RCC 7860 (cell line): ENCODE measurements at places on chromosomes 11 and 22.
A peak's percentile ranks its signal among the peaks of the same experiment; 100 is the strongest.

GRCh38 chr11:707817-708420 lies 1.9 kb downstream of the EPS8L2 start:
- peak; percentile 85 for DNase-seq

DNA sequence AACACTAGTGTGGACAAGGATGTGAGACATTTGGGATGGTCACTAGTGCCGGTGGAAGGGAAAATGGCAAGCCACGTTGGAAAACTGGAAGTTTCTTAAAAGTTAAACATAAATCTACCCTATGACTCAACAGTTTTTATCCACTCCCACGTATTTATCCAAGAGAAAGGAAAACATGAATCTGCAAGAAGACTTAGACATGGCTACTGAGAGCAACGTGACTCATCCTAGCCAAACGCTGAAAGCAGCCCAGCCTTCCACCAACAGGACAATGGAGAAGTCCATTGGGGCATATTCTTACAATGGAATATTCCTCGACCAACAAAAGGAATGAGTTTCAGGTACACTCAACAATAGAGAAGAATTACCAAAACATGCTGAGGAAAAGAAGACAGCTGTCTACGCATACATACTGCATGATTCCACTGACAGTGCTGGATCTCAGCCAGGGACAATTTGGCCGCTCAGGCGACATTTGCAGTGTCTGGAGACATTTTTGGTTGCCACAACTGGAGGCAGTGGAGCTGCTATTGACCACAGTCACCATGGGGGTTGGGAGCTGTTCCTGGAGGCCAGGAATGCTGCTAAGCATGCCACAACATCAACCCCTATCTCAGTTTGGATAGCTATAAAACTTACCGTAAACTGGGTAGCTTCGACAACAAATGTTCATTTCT lies 21.2 kb downstream of the SYT13 start:
- DNase-seq, result peak; percentile 95

DNA sequence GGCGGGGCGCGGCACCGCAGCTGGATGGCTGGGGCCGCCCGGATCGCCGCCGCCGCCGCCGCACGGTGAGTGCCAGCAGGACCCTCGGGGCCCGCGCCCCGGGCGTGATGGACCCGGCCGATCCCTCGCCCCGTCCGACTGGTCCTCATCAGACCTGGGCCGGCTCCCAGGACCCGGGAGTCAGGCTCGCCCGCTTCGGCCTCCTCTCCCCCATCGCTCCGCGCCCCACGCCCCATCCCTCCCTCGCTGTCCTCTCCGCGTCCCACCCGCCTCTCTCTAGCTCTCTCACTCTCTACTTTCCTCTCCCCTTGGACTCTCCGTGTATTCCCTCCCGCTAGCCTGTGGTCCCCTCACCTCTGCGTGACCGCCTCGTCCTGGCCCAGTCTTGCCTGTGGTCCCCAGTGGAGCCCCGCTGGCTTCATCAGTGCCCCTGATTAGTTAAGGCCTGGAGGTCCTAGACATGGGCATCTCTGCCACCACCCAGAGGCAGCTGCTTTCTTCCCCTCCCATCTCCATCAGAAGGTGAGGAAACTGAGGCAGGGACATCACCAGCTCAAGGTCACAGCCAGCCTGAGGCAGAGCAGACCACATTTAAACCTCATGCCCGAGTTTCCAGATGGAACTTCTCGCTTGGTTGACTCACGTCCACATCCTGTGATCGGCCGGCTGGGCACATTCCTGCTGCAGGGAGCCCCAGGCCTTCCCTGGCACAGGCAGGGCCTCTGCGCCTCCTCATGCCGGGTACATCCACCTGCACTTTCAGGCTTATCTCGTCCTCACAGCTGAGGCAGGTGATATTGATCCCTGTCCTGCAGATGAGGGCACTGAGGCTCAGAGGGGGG lies 429 bp downstream of the SLC39A13 start:
- peak; percentile 71 for DNase-seq

- no peak for DNase-seq
Measured at GRCh38 chr11:80240245-80240644, 799.4 kb upstream of the TENM4 start.

- no peak for DNase-seq
Measured at GRCh38 chr22:49362211-49362839, 465.3 kb downstream of the BRD1 start.

- DNase-seq, result no peak
Measured at GRCh38 chr11:81986556-81987161, 747.0 kb downstream of the FAM181B start.

DNA sequence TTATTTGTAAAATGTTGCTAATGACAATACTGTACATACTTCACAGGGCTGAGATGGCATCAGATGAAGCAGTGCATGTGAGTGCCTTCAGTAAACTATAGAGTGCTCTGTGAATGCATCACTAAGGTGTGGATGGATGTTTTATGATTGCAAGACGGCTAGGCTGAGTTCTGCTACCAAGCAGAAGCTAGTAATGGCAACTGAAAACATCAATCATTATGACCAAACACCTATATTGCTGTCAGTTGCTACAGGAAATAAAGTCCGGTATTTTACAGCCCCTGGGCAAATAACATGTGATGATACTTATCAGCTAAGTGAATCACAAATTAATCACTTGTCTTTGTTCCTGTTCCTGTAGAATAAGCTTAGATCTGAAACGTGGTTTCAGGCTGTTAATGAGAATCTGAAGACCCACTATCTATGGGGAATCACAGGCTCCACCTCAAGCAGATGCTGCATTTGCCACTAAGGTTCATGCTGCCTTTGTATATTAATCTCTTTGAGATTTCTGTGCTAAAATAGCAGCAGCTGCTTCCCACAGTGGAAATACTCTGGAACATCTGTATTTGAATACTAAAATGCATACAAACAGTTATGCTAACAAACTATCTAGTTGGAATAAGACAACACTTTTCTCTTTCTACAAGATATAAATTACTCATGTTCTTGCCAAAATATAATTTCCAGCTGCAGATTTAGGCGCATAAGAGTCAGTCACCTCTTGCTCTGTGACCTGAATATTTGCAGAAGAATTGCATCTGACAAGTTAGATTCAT lies 254.0 kb upstream of the PITPNB start:
- DNase-seq, result no peak

- DNase-seq, result peak; percentile 71
Measured at GRCh38 chr11:61297746-61298145, 2.6 kb upstream of the VWCE start.

GRCh38 chr11:93969925-93970922 lies 50.9 kb upstream of the HEPHL1 start:
- no peak for DNase-seq

DNA sequence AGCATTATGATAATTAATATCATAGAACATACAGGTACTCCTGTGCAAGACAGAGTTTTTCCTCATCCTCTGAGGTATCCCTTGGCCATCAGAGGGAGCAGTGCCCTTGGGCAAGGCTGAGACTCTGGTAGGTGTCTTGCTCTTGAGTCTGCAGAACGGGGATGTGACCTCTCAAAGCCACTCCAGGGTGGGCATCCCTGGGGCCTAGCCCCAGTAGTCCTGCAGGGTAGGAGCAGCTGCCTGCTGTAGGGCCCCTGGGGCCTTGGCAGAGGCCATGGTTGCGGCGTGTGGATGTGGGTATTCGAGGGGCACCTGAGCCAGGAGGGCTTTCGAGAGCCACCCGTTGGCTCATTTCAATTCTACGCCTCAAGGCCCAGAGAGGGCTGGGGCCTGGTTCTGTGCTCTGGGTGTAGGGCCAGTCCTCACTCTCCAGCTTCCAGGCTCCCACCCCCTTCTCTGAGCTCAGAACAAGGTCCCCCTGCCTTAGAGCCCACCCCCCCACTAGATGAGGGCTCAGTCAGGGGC lies 7.7 kb upstream of the OMP start:
- no peak for DNase-seq

GRCh38 chr11:60994541-60995080 lies 23.1 kb downstream of the CD6 start:
- DNase-seq, result no peak

DNA sequence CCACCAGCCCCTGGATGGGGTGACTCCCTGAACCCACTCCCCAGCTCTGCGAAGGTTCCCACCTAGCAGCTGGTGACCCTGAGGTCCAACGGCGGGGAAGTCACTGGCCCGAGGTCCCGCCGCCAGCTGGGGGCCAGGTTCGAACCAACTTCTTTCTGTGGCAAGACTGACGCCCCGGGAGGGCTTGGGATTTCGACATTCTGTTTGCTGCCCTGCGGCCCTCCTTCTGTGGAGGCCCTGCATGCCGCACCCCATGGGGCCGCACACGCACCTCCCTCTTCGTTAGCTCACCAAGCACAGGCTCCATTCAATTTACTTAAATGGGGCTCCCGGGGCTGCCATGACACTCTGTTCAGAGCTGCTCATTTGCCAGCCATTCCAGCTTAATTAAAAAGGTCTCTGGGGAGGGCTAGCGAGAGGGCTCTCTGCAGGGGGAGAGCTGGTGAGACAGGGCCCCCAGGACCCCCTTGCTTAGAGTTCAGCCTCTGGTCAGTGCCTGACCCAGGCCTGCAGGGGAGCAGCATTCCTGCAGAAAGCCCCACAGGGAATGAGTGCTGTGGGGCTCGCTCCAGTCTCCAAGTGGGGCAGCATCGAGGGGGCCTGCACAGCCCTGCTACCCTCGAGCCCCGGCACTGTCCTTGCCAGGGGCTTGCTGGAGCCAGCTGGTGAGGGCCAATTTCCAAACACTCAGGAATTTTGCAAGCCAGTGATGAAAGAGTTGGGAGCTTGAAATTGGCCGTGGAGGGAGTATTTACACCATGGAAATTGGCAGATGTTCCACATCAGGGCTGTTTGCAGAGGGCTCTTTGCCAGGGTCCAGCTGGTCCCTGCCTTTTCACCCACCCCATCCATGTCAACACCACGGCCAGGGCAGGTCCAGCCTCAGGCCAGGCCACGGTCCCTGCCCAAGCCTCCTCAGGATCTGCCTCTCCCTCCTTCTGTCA lies 80.8 kb downstream of the CACNA1I start:
- no peak for DNase-seq

DNA sequence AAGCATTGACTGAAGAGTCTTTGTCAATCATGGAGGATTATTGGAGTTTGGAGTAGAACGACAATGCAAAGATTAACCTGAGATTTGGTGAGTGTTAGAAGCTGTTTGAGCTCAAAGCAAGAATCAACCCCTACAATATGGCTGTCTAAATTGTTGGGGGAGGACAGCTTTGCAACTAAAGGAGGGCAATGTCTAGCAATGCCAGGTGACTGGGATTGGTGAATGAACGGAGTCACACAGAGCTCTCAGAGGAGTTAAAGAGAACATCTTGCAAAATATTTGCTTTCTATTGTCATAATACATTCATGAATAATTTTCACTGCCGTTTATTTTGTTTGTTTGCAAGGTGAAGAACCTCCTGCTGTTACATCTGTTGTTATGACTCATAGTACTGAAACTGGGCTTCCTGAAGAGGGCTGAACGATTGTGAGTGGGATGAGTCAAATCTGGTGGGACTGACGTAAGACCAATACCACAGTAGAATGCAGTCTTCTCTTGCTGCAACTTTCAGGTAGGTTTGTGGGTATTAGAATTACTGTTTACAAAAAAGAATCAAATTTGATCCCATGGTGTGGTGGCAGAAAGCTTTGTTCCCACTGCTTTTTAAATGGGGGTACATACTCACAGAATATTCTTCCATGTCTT lies 281.9 kb downstream of the CADM1 start:
- peak; percentile 74 for DNase-seq

DNA sequence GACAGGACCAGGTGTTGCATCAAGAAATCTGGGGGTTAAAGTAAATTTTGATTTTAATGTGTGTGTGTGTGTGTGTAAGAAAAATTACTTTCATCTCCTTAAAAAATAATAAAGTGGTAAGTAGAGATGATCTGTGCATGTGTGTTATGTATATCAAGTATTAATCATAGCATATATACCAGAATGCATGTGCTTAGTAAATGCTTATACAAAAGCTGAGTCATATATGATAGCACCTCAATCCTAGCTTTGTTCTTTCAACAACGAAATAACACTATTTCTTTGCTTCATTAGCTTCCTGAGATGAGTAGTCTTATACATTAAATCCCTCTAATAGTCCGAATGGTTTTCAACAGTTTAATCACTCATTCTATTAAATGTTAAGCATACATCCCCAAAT lies 899.6 kb upstream of the ANO3 start:
- DNase-seq, result no peak

GRCh38 chr11:36195496-36196354 lies 93.5 kb downstream of the COMMD9 start:
- no peak for DNase-seq

GRCh38 chr22:19713650-19714311 lies 522 bp upstream of the SEPTIN5 start:
- DNase-seq, result no peak

DNA sequence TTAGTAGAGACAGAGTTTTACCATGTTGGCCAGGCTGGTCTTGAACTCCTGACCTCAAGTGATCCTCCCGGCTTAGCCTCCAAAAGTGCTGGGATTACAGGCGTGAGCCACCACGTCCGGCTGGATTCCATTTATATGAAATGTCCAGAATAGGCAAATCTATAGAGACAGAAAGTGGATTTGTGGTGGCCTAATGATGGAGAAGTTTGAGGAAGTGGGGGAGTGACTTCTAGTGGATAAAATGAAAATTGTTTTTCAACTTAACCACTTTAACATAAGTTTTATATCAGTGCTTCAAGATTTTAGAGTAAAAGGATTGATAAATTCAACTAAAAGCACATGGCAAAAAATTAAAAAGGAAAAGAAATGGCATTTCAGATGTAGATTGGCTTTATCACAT lies 66.2 kb downstream of the HIPK3 start:
- no peak for DNase-seq

DNA sequence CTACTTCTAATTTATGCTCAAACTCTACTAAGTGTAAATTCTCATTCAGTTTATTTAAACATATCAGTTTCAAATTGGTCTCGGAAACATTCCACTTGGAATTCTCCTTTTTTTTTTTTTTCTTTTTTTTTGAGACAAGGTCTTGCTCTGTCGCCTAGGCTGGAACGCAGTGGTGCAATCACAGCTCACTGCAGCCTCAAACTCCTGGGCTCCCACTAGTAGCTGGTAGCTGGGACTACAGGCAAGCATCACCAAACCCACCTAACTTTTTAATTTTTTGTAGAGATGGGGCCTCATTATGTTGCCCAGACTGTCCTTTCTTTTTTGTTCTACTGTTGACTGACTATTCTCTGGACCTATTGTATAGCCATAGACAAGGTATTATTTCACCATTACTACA lies 33.3 kb upstream of the CCDC81 start:
- no peak for DNase-seq

DNA sequence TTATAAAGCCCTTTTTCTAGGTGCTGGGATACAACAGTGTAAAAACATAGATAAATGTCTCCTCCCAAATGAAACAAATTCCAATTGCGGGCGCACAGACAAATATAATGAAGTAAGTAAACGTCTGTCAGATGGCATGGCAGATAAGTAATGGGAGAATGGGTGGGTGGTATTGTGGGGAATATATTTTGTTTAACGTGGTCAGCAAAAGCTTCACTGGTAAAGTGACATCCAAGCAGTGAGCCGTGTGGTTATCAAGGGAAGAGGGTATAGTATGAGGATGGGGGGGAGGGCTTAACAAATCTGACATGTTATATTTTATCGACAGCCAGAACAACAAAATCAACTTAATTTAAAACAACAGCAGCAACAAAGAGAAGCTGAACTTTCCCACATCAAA lies 1.2 kb downstream of the SVIP start:
- no peak for DNase-seq
